Activated CD4-positive, CD25-positive, alpha-beta regulatory T cell treated with anti-CD3 and anti-CD28 coated beads, Interleukin-2, amount 50 U/mL, for 24 hours (primary cell): ENCODE measurements at places on chromosomes 13 and 19.

GRCh38 chr13:89740994-89741685 is 1606.3 kb upstream of the MIR17HG start:
- no peak for ATAC-seq

GRCh38 chr19:6059396-6059947 is 50.8 kb downstream of the RFX2 start:
- no peak for ATAC-seq

DNA sequence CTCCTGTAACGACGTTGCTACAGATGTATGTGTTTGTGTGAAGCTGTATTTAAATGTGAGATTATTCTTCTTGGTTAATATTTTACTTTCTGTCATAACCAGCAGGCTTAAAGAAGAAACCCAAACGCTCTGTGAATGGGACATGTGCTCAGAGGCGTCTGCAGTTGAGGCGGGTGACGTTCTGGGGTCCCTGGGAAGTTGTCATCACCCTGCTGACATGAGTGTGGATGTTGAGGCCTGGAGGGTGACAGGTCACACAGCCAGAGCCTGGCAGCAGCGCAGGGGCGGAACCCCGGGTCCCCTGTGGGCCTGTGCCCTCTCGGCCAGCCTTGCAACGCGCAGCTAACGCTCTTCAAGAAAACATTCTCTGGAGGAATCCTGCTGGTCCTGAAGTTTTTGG is 16.6 kb downstream of the RASA3 start:
- ATAC-seq = no peak

- ATAC-seq = no peak
Measured at GRCh38 chr19:33767898-33768413, 28.7 kb upstream of the KCTD15 start.

DNA sequence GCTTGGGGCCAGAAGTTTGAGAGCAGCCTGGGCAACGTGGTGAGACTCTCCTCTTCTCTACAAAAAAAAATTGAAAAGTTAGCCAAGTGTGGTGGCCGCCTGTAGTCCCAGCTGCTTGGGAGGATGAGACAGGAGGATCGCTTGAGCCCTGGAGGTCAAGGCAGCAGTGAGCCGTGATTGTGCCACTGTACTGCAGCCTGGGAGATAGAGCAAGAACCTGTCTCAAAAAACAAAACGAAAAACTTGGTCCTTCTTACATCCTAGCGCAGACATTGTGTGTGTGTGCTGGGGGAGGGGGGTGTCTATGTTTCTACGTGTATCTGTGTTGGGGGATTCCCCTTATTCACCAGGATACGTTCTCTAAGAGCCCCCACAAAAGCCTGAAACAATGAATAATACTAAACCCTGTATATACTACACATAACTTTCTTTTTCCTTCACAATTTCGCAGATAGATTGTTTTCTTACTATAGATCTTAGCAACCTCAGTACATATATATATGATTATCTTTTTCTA is 7.9 kb downstream of the AXL start:
- ATAC-seq = no peak

- no peak for ATAC-seq
Measured at GRCh38 chr13:79379274-79379673, 26.8 kb downstream of the RBM26 start.

- no peak for ATAC-seq
Measured at GRCh38 chr13:108674771-108675170, 45.4 kb downstream of the MYO16 start.

- no peak for ATAC-seq
Measured at GRCh38 chr13:31528176-31528575, 211.2 kb upstream of the RXFP2 start.

- ATAC-seq = no peak
Measured at GRCh38 chr19:28575816-28576215, 637.1 kb downstream of the UQCRFS1 start.

DNA sequence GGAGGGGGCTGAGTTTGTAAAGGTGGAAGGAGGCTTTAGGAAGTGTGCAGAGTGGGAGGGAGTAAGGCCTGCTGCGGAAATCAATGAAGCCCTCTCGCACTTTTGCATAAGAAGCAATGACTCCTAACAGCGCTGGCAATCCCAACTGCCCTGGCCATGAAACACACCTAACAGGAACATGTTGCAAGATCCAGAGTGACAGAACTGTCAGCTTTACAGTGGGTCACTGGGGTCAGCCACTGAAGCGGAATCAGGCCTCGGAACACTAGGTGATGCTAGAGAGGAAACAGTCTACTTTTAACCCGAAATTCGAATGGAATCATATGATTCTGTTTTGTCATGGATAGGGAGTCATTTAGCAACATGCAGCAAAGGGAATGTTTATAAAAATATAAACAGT is 54.4 kb downstream of the FGF14 start:
- no peak for ATAC-seq

- peak; percentile 76 for ATAC-seq
Measured at GRCh38 chr13:114339857-114340534, 25.7 kb downstream of the CHAMP1 start.

- no peak for ATAC-seq
Measured at GRCh38 chr13:114264886-114265611, 16.4 kb upstream of the UPF3A start.

GRCh38 chr19:2186071-2186846 is 22.5 kb downstream of the DOT1L start:
- ATAC-seq = no peak

- ATAC-seq = no peak
Measured at GRCh38 chr19:55132453-55133129, 15.2 kb upstream of the PPP1R12C start.

GRCh38 chr19:6030214-6030507 is 52.2 kb upstream of the RANBP3 start:
- no peak for ATAC-seq

DNA sequence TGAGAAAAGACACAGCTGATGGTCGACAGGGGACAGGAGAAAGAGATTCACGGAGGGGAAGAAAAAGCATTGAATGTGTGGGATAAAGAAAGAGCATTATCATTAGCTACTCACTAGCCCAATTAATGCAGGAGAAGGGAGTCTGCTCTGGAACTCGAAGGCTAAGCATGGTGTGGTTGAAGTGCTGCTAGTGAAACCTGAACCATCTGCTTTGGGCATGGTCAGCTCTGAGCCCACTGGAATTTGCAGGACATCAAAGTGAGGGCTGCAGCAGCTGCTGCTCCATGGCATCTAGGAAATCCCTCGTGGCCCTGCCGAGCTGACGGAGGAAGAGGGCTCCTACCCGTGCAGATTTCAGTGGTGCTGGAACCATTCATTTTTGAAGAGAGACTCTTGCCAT is 320.3 kb downstream of the ATP8A2 start:
- no peak for ATAC-seq

DNA sequence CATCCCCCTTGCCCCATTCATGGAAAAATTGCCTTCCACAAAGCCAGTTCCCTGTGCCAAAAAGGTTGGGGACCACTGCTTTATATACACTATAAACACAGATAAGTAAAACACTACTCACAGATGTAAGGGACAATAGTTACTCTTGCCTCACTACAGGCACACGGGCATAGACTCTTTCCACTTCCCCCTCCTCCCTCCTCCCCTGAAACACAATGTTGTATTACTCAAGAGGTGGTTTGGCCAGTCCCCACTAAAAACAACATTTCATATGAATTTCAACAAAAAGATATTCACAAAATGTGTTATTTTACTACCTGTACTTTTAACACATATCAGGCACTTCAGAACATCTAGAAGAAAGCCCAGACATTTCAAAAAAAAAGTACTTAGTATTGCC is 45.1 kb downstream of the EPSTI1 start:
- no peak for ATAC-seq

GRCh38 chr19:56076498-56076897 is 44.6 kb downstream of the ZNF787 start:
- no peak for ATAC-seq
